ENCODE measurements at places on chromosomes 6 and 20. TPM values are rescaled to one million over a fixed set of nuclear protein-coding genes. Genes with fewer than 3 reads are reported as not detected.

DNA sequence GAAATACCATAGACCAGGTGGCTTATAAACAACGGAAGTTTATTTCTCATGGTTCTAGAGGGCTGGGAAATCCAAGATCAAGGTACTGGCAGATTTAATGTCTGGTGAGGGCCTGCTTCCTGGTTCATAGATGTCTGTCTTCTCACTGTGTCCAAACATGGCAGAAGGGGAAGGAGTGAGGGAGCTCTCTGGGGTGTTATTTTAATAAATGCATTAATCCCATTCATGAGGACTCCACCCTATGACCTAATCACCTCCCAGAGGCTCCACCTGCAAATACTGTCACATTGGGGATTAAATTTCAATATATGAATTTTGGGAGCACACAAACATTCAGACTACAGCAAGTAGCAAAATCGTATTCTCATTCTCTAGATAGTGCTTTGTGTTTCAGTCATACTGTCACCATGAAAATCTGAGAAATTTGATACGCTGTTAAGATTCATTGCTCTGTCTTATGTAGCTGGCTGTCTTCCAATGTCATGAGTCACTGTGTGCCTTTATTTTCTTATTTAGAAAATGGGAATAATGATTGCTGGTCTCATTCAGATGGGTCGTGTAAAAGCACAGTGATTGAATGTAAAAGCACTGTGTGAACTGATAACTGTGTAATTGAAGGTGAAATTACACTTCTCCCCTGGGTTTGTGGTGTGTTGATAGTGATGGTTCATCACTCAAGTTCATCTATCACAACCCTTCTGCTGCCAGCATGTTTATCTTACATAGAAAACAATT, 8.9 kb upstream of the ERVFRD-1 start:
- DNase-seq: no peak

The ZBTB46 gene
- 7.2 TPM for total RNA-seq

The LEMD2 gene
- 80.6 TPM for total RNA-seq

DNA sequence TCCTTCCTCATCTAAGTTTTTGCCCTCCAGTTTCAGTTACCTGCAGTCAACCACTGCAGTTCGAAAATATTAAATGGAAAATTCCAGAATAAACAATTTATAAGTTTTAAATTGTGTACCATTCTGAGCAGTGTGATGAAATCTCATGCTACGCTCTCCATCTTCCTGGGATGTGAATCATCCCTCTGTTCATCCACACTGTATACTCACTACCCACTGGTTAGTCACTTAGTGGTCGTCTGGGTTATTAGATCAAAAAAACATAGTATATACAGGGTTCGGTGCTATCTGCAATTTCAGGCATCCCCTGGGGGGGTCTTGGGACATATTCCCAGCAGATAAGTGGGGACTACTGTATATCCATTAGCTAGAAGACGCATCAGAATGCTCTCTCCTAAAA, 151.9 kb upstream of the SLC22A16 start:
- no peak for DNase-seq

DNA sequence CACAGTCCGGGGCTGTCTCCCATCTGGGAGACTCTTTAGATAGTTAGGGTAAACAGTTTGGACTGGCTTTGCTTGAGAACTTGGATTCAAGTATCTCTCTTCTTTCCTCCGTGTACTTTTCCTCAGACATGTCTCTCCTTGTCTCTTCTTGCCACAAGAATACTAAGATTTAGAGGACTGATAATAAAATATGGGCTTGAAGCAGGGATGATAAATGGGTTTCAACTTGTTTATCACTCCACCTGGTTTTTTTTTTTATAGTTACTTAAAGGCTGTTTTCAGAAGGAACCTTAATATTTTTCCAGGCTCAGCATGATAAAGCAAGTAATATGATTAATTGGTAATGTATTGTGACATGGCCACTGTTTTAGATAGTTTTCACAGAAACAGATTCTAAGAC, 40.9 kb upstream of the KIF13A start:
- DNase-seq: no peak

DNA sequence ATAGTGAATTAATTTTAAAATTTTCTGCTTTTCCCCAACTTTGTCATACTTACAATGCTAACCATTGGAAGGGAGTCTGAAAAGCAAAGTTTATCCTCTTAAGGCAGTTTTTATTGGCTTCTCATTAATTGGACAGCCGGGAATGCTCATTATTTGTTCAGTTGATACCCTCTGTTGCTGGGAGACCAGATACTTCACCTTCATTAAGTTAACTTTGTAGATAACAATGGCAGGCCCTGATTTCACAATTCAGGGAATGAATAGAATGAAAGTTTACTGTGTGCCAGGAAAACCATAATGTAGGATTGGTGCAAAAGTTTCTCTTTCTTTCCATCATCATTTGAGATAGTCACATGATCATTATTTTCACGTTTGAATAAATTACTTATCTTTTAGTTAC, 49.0 kb downstream of the COL19A1 start:
- DNase-seq: no peak

The HAO1 gene
- total RNA-seq: not detected

GRCh38 chr20:2879146-2879545, 5.9 kb downstream of the PTPRA start:
- peak; percentile 42 for DNase-seq

GRCh38 chr6:44074439-44074812, 52.8 kb downstream of the MRPL14 start:
- DNase-seq: no peak

DNA sequence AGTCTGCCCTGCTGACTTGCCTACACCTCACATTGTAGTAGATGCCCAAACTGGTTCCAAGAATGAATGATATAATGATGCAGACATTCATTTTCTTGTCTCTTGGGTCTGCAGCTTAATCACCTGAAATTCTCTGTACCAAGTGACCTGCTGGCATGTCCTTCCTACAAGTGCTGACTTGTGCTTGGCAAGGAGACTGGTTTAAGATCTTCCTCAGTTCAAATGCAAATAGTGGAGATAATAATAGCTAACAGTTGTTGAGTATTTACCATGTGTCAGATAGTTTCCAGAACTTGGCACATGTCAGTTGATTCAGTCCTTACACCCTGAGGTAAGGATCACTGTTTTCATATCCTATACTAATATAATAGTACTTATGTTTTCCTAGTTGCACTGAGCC, 223.4 kb downstream of the SLC24A3 start:
- DNase-seq: no peak

DNA sequence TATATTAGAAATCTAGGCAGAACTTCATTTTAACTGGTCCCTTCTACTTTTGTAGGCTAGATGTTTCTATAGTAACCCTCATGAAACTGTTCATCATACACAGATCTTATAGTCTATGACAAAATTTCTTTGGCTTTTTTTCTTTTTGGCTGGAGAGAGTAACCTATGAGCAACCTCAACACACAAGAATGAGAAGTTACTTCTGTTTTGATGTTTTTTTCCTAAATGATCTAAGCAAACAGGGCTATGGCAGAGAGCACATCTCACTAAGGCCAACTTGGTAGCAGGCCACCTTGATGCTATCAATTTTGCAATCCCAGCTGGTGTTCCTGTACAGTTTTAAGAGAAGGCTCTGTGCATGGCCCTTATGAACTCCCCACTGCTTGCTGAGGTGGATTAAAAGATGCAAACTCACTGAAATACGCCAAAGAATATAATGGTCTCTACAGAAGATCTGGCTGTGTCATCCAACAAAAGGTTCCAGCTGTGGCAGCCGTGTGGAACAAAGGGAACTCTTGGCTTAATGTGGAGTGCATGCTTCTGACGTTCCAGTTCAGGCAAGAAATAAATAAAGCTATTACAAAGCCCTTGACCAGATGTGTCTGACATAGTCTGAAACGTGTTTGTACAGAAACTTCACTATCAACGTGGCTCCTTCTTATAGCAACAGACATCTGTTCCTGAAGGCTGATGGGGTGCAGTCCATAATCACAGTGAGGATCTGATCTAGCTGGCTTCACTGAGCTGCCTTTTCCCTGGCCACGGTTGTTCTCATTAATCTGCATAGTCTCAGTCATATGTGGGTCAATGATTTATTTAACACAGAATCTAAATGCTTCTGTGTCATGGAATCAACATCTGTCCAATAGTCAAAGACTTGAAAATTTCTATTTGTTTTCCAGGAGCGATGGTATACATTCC, 481.1 kb downstream of the BMP2 start:
- no peak for DNase-seq

The LRRC73 gene
- total RNA-seq: not detected

The GLP1R gene
- 0.17 TPM for total RNA-seq

The WFDC12 gene
- total RNA-seq: not detected

DNA sequence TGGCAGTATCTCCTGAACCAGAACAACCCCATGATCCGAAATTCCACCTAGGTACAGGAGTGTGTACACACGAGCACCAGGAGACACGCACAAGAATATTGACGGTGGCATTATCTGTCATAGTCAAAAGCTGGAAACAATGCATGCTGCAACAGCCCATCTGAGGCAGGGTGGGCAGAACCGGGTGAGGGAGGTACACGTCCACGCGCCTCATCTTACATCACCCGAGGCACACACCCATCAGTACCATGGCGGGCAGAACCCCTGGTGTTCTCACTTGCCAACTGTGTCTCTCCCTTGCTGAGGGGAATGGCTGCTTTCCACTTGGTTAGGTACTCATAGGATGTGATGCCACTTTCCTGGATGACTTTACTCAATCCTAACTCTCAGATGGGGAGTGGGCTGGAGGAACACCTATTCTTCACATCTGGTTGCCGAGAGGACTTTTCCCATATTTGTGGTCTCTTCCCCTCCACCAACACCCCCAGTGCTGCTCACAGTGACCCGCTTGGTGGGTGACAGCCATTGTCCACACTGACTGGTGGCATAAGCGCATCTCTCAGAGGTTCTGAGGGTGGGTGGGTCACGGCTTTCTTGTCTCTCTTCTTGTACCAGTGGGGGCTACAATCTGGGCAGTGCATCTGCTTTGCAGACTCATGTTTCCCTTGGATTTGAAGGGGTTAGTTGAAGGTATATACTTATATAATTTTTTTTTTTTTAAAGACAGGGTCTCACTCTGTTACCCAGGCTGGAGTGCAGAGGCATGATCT, 13.5 kb downstream of the PPP1R3G start:
- DNase-seq: no peak

DNA sequence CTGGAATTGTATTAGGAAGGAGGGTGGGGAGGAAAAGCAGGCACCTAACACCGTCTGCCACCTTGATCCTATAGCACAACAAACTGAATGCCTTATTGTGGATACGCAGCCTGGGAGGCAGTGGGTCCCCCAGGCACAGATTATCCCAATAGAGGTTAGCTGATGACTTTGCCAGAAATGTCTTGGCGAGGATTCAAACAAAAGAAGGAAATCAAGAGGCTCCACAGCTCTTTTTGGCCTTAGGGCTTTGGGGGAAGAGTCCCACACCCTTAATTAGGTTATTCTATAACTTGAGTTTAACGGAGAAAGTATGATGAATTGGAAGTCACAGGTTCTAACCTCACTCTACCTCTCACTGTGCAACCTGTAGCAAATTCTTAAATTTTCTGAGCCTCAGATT, 102.0 kb downstream of the MRPL14 start:
- no peak for DNase-seq

DNA sequence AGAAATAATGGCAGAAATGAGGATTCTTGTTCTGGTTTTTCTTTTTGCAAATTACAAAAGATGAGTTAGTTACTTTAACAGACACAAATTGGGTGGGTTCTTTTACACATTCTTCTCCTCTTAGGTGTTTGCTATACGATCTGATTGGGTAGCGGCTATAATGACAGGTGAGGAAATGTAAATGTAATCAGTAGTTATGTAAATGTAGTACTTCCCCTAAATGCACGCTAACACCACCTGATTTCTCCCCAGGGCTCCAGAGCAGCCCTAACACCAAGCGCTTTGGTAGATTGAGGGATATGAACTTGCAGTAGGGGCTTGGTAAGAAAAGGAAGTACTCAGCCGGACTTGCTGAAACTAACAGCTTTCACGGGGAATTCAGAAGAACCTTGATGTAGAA, 499.4 kb upstream of the NOX3 start:
- DNase-seq: no peak

DNA sequence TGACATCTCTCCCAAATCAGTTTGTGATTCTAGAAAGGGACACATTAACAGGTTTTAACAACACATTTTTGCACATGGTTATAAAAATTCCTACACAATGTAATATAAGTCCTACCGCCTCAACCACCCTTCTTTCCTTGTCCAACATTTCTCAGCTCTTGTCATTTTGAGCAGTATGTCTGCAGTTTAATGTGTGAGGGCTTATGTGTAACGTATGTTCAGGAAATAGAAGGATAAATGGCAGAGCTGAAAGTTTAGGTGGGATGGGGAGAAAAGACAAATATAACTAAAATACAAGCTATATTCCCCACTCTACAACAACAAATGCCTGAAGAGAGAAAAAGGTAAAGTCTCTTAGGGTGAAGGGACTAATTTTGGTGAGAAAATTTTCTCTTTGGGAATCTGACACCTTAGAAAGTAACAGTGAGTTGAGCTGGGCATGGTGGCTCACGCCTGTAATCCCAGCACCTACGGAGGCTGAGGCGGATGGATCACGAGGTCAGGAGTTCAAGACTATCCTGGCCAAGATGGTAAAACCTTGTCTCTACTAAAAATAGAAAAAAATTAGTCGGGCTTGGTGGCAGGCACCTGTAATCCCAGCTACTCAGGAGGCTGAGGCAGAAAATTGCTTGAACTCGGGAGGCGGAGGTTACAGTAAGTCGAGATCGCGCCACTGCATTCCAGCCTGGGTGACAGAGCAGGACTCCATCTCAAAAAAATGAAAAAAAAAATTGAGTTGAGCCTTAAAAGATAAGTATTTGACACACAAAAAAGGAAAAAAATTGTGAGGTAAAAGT, 5.1 kb downstream of the PNRC1 start:
- DNase-seq: no peak

- no peak for DNase-seq
Observed at GRCh38 chr6:68880050-68880813, 245.2 kb downstream of the ADGRB3 start.

DNA sequence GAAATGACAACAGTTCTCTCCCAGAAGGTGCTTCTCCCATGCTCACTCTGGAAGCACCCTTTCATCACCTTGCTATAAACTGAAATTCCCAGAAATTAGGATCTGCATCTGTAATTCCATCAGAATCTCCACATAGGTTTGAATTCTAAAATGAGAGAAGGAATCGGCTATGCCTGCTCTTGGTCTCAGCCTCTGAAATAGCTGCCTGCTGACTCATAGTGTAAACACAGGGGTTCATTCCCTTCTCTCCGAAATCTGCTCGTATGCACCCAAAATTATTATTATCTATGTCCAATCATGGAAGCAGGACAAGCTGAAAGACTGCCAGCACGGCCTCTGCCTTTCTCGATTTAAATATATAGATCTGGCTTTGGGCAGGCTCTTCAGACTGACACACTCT, 74.6 kb upstream of the TAB2 start:
- DNase-seq: no peak

Data from kidney epithelial cell (primary cell).